Effector CD4-positive, alpha-beta T cell (primary cell): ENCODE measurements at places on chromosomes 4 and X.

DNA sequence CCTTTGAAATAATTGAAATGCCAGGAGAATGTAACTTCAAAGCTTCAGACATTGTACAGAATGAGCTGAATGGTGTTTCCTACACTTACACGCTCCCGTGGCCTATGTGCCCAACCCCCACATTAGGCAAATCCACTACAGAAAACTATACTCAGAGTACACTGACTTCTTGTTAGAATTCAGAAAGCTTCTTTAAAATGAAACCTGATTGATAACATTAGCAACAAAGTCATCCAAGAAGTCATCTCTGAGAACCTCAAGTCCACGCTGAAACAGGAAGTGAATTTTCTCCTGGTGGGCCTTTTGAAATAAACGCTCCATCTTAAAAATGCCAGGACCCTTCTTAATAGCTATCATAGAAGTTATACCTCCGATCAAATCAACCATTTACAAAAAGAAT lies 136.3 kb downstream of the TSPAN5 start:
- DNase-seq = no peak

GRCh38 chr4:106414366-106414765 lies 45.8 kb upstream of the GIMD1 start:
- no peak for DNase-seq

DNA sequence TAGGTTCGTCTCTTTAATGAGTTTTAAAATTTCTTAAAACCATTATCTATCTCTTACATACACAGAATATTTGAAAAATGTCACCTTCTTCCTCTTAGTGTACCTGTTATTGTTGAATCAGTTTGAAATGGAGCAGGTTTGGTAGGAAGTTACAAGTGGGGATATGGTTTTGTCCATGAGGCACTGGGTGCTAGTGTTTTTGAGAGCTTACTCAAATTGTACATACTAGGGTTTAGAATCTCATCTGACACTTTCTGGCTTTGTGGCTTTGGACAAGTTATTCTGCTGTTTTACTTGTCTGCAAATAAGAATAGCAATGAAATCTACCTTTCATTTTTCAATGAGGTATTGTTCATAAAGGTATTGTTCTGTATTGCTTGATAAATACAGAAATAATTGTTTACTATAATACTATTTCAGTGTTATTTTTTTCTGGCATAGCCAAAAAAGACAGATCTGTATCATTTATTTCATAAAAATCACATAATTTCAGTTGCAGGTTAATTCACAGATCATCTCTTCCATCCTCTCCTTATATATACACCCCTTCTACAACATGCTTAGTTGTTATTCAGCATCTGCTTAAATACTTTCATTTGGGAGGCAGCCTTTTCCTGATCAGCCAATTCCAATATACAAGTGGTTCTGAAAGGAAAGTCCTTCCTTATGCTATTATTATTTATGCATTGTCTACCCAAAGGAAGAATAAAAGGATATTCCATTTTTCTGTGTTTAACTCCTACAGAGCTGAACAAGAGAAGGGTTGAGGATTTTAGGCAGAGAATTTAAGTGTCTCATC lies 13.3 kb downstream of the NCAPG start:
- DNase-seq = no peak

- DNase-seq = no peak
These were observed 73.6 kb downstream of the CEP44 start for GRCh38 chr4:174357321-174357720.

DNA sequence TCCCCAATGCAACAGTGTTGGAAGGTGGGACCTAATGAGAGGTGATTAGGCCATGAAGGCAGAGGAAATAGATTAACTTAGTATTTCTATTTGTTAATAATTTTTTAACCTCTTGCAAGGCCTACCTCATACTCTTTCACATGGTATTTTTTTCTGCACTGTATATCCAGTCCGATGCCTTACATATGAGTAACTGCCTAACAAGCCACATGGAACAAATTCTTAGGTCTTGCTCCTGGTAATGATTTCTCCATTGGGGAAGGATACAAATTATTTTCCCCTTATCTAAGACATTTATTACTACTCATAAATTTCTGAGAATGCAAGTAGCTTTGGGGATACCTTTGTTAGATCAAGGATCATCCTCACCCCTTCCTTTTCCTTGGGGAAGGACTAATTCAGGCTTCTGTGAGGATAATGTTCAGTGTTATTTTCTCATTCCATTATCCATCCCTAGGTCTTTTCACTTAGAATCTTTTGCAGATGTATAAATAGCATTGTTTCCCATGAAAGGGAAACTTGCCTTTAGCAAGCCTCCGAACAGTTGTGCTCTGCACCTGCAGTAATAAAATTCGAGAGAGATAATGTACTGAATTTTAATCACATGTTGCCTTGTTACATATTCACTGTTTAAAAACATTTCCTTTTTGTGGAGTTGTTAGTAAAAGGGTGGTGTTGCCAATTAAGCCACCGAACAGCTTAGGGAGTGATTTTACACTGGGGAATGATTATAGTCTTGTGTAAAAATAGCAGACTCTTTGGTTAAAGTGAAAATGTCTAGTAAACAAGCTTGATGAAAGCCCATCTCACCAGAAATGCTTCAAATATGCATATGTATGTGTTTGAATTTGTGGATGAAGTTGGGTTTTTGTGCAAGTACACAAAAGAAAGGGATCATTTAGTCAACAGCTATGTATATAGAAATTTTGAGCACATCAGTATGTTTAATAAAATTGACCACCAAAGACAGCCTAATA lies 89.9 kb downstream of the CFAP299 start:
- no peak for DNase-seq

GRCh38 chr4:41963105-41963504 lies 18.5 kb upstream of the DCAF4L1 start:
- no peak for DNase-seq

- DNase-seq = no peak
These were observed 375.1 kb downstream of the FAT4 start for GRCh38 chr4:125689805-125690204.

DNA sequence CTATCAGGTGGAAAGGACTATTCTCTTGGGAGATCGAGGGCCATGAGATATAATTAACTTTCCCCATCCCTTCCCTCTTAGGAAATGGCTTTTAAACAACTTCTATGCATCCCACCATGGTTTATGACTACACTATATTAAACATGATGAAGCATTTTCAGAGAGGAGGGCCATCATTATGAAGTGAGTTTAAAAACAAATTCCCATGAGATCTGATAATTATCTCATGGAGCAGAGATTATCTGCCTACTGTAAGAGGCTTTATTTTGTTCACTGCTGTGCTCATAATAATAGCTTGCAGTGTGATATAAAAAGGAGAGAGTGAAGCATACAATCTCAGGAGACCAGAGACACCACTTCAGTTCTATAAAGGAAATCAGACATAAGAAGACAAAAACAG lies 330.5 kb upstream of the ZFP42 start:
- no peak for DNase-seq

GRCh38 chr4:143240939-143241679 lies 56.4 kb downstream of the USP38 start:
- no peak for DNase-seq

DNA sequence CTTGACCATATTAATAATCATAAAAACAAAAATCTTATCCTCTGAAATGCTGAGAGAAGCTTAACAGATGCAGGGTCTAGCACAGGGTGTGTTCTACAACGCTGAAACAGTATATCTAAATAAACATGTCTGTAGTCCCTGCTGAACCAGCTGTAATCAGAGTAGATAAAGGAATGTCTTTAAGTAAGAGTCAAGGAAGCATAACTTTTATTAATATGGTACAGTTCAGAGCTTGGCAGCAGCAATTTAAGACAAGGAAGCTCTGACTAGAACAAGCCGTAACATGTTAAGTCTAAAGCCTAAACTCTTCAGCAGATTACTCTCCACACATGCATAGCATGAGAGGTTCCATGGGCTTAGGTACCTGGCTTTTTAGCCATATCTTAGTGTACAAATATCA lies 36.1 kb downstream of the NFKB1 start:
- DNase-seq = no peak

GRCh38 chr4:833731-834367 lies 7.9 kb upstream of the CPLX1 start:
- no peak for DNase-seq

- no peak for DNase-seq
These were observed 494.4 kb downstream of the KCNIP4 start for GRCh38 chr4:21454201-21454600.

GRCh38 chr4:337143-337931 lies at the start of gene ZNF141:
TSS of gene ZNF141 (plus strand) at chr4:337814. CDS start at chr4:337984, 170 bp downstream.
- peak; percentile 87 for DNase-seq

- no peak for DNase-seq
These were observed 52.8 kb upstream of the STK26 start for GRCh38 chrX:131970347-131970746.

DNA sequence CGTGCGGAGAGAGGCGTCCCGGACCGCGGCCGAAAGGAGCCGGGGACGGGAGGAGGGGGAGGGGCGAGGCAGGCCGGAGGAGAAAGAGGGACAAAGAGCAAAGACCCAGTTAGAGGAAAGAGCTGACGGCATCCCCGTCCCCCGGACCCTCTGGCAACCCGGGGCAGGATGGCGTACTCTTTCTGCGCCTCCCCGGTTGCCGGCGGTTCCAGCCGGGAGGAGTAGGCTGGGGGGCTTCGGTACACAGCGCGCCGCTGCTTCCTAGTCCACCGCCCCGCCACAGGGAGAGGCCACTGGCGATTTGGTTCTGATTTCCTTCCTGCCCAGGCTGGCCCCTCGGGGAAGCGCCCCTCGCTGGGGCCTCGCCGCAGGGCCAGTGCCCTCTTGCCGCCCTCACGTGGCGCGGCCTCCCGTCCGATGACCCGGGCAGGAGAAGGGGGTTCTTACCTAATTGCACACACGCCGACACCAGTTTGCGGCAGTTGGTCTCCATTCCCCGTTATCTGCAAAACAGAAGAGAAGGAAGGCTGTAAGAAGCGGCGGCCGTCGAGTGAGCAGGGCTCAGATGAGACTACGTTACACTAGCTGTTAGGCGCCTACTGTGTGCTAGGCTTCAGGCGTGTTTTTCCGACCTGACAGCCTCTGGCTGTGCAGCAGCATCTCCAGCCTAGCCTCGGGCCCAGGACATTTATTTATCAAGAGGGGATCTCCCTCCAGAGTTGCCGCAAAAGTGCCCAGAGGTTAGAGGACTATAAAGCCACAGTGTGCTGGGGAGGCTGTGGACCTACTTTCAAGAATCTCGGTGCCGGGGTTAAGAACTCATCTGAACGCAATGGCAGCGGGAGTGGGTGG lies 9.9 kb upstream of the PITX2 start:
- no peak for DNase-seq

DNA sequence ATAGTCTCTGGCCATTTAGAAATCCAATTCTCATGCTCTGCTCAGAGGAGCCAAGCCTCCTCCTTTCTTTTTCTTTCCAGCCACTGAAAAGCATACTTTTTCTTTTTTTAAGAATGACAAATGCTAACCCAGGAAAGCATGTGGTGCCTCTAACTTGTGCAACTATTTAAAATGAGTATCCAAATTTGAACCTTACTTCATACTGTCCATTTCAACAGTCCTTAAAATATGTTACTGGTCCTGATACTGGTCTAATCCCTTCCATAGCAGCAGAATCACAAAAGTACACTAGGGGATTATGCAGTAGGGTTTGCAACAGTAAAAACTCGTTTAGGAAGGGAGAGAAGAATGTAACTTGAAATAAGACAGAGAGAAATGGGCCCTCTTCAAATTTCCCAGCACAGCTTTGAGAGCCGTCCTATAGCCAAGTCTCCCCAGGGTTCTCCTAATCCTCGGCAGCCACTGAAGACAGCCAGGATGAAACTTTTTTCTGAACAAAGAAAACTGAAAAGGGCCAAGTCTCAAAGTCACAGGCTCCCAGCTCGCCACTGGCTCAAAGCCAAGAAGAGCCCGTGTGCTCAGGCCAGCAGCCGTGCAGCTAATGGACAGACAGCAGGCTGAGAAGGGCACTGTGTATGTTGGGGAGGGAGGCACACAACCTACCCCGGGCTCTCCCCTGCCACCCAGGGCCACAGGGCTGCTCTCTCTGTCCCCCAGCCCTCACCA lies 39.5 kb downstream of the GPC4 start:
- DNase-seq = no peak

GRCh38 chr4:127357765-127358164 lies 275.0 kb upstream of the INTU start:
- no peak for DNase-seq

GRCh38 chr4:125421547-125421946 lies 106.8 kb downstream of the FAT4 start:
- DNase-seq = no peak

DNA sequence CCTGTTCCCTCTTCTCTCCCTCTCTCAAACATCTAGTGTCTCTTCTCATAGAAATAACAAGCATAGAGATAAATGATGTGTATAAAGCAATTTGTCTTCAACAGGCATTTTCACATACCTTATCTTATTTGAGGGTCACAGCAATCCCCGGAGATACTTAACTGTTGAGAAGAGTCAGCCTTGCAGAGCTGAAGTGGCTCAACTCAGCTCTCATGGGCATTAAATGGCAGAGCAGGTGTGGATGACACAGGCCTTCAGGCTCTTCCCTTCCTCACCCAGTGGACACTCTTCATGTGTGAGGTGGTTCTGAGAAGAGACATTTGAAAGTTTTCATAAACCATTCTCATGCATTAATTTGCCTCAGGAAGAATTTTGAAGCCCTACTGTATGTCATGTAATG lies 134.2 kb downstream of the AFF2 start:
- no peak for DNase-seq

GRCh38 chr4:132556316-132556715 lies 592.8 kb upstream of the PCDH10 start:
- DNase-seq = no peak

GRCh38 chrX:46838486-46838870 lies 1.6 kb downstream of the RP2 start:
- no peak for DNase-seq

DNA sequence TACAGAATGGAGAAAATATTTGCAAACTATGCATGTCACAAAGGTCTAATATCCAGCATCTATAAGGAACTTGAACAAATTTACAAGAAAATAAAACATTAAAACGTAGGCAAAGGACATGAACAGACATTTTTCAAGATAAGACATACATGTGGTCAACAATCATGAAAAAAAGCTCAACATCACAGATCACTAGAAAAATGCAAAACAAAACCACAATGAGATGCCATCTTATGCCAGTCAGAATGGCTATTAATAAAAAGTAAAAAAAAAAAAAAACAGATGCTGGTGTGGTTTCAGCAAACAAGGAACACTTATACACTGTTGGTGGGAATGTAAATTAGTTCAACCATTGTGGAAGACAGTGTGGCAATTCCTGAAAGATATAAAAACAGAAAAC lies 75.8 kb upstream of the IL13RA2 start:
- no peak for DNase-seq

DNA sequence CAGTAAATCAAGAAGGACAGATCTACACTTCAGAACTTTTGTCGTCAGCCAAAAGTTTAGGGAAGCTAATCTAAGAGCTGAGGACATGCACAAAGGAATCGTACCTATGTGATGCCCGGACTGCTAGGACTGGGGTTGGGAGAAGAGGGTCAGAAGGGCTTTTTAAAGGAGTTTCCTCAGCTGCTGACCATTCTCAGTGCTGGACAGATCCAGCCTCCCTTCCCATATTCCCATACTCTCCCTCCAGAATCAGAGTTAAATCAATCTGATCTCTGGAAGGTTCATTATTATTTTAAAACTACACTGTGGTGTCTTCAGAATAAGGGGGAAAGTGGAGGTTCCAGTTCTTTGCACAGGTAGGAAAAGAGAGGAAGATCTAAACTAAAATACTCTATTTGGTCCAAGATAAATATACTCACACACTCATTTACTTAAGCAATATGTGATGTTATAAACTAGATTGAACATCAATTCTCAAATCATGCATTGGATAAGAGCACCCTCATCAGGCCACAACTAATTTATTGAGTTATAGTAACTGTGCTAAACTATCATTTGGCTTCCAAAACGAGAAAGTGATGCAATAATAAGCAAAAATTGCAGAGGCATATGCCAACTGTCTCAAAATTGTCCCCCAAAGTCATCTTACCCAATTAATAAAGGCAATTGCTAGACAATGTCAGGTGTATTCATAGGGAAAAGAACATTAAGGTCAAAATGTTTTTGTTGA lies 124.7 kb downstream of the HNRNPD start:
- DNase-seq = no peak
